Mesothelial cell of epicardium (in vitro differentiated cells): ENCODE measurements at places on chromosomes 12 and 14. TPM values are rescaled to one million over a fixed set of nuclear protein-coding genes. Genes with fewer than 3 reads are reported as not detected.

GRCh38 chr12:49228653-49229052 is 36.2 kb upstream of the TUBA1C start:
- DNase-seq = no peak

GRCh38 chr12:63521706-63522105 is 146.6 kb downstream of the DPY19L2 start:
- no peak for DNase-seq

GRCh38 chr14:23486036-23486435 is 16.5 kb downstream of the NGDN start:
- DNase-seq = no peak

DNA sequence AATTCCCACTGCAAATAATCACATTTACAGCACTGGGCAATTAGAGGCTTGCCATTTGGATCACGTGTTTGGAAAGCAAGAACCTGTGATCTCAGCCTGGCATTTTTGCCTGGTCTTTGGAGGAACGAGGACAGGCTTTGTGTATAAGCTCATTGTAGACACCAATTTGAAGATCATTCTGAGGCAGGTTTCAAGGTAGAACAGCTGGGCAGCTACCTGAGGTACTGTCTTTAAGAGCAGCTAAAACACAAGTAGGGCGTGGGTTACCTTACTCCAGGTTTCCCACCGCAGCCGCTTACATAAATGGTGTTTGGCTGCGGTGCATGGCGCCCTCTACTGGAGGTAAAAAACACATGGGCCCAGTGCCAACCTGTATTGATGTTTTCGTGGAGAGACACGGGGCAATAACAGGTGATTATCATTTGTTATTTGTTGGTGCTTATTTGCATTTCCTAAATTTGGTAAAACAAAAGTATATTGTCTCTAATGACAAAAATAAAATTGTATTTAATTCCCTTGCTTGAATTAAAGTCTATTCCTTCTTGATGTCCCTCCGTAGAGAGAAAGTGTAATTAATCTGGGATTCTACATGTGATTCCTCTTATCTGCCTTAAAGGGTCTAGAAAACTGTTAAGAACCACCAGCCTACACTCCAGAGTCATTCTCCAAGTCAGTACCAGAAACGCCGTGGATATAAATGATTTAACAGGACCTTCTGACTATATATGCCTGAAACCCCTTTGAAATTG is 69.7 kb downstream of the SVOP start:
- peak; percentile 81 for DNase-seq

- peak; percentile 26 for DNase-seq
Observed at GRCh38 chr14:50560931-50561285, 963 bp downstream of the ATL1 start.

- no peak for DNase-seq
Observed at GRCh38 chr12:72300728-72301127, 28.6 kb downstream of the TRHDE start.

GRCh38 chr14:59360923-59361794 is 104.0 kb downstream of the GPR135 start:
- no peak for DNase-seq

- DNase-seq = no peak
Observed at GRCh38 chr14:68871392-68871791, 78.5 kb upstream of the ZFP36L1 start.

GRCh38 chr14:68140806-68141205 is 321.2 kb downstream of the RAD51B start:
- no peak for DNase-seq

DNA sequence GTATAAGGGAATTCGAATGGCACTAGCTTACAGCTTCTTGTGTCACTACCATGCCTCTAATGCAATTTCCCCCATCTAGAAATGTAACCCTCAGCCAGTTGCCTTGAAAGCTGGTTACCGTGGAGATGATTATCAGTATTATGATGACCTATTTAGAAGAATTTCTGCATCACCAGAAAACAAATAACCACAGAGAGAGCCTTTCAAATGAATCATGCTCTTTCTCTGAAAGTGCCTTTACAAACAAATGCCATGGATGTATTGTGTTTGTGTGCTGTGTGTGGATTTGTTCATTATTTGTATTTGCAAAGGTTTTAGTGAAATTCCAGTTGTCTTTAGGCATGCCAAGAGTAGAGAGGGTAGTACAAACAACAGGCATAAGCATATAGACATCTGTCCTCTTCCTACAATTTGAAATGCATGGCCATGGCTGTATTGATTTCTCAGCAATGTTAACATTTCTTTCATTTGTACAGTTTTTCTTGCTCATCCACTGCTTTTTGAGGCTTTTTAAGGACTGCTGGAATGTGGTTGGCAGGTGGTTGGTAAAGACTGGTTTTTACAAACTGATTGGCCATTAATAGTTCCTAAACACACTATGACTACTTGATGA is 266.5 kb downstream of the PAWR start:
- DNase-seq = no peak

DNA sequence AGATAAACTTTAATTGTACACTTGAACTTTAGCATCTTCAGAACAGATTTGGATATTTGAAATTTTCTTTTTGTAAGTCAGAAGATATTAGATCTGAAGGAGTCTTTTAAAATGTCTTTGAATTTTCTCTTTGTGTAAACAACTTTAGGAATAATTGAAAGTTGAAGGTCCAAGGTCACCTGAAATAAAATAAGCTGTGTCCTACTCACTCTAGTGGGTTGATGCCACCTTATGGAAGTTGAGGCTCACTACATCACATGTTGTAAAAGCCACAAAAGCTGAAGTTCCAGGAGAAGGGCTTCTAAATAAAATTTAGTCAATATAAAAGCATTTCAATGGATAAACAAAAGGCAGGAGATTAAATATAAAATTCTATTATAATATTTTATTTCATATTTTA is 122.0 kb upstream of the ATXN7L3B start:
- DNase-seq = no peak

DNA sequence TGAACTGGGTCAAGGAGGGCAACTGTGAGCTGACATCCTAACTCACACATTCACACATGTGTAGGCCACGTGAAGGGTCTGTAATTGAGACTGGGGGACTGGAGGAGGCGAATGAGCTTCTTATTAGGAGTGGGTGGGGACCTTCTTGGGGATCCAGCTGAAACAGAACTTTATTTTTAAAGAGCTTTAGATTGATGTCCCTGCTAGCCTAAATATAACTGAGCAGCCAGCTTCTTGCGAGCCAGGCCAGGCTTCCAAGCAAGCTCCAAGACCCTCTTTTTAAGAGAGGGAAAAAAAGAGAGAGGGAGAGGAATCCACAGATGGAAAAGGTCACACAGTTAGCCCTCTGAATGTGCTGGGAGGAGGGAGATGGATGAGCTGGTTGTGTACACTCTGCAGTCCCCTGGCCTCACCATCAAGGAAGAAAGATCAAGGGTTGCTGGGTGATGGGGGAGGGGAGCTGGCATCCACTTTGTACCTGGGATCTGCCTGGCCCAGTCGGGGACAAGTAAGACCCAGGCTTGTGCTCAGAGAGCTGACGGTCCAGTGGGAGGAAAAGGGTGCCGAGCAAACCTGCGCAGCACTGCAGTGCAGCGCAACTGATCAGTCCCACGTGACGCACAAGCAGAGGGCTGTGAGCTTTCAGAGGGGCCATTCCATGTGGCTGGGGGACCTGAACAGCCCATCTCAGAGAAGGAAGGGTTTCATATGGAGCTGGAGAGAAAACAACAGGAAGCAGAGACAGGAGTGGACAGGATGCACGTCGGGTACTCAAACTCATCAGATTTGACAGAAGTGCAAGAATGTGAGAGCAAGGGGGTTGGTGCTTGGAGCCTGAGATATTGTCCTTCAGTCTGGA is 154.5 kb downstream of the ZFP36L1 start:
- DNase-seq = peak; percentile 35

GRCh38 chr12:87795555-87795954 is 233.6 kb downstream of the C12orf50 start:
- DNase-seq = no peak

The PTPRB gene
- 1.7 to 2.2 TPM (median 1.9 TPM) in 3 replicates for total RNA-seq

The GLT8D2 gene
- total RNA-seq = 10.1 to 13.1 TPM (median 11.1 TPM) in 3 replicates

The PTGR2 gene
- 12.4 to 14.5 TPM (median 14.0 TPM) in 3 replicates for total RNA-seq

The ZNF891 gene
- 5.6 to 6.2 TPM (median 5.8 TPM) in 3 replicates for total RNA-seq

The DLK1 gene
- total RNA-seq = 958 to 1,165 TPM (median 1,080 TPM) in 3 replicates

The TCL1B gene
- total RNA-seq = not detected in 3 replicates

The EPYC gene
- not detected in 3 replicates for total RNA-seq

The SYNE3 gene
- total RNA-seq = 1.5 to 1.9 TPM (median 1.6 TPM) in 3 replicates

The SAMD15 gene
- total RNA-seq = 2.0 to 3.4 TPM (median 2.1 TPM) in 3 replicates
